Stomach (tissue), 19 donors: ENCODE measurements at places on chromosomes 12 and 14.
A peak's percentile ranks its signal among the peaks of the same experiment; 100 is the strongest.

- no peaks in the 10 kb centered on the region for H3K27me3 ChIP-seq
- H3K4me1 ChIP-seq, result no peaks in the 10 kb centered on the region
- peak overlapping the region; percentile 13 for H3K27ac ChIP-seq
- no peak for DNase-seq
- no peaks in the 10 kb centered on the region for H3K36me3 ChIP-seq
- no peak overlapping the region for H3K4me3 ChIP-seq
Observed at GRCh38 chr14:90608281-90608680, 207.9 kb downstream of the TTC7B start.

DNA sequence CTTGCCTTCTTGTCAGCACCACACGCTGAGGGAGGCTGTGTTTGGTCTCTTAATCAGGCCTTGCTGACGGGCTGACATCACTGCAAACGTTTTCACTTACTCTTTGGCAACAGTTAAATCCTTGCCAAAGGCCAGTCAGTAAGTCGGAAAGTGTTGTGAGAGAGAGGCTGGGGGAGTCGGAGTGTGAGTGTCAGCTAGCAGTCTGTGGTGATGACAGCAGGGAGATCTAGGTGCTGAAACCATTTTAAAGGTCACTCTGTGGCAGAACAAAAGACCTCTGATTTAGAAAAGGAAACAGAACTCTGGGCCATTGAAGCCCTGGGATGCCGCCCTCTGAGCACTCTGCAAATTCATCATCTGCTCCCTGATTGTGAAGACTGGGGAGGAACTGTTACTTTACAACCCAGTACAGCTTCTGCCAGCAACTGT lies 143.5 kb downstream of the PAX9 start:
- H3K4me3 ChIP-seq, result no peak overlapping the region
- no peak for DNase-seq
- H3K27me3 ChIP-seq, result no peaks in the 10 kb centered on the region
- no peaks in the 10 kb centered on the region for H3K4me1 ChIP-seq
- no peak overlapping the region for H3K27ac ChIP-seq

- peaks cover 53% of the 10 kb centered on the region for H3K27me3 ChIP-seq
- no peak overlapping the region for H3K27ac ChIP-seq
- peaks cover 3% of the 10 kb centered on the region for H3K4me1 ChIP-seq
Observed at GRCh38 chr12:51874486-51874885, 13.4 kb upstream of the ANKRD33 start.

- no peak overlapping the region for H3K4me3 ChIP-seq
- no peak overlapping the region for H3K27ac ChIP-seq
- H3K4me1 ChIP-seq, result no peaks in the 10 kb centered on the region
- no peak for DNase-seq
Observed at GRCh38 chr12:12123036-12123604, 52.4 kb downstream of the BCL2L14 start.

- no peak overlapping the region for H3K4me3 ChIP-seq
- no peak overlapping the region for H3K27ac ChIP-seq
- peak; percentile 22 for DNase-seq
Observed at GRCh38 chr12:31819427-31819826, 90.6 kb upstream of the AMN1 start.

GRCh38 chr12:53306826-53307225 lies 7.3 kb downstream of the MYG1 start:
- no peak for DNase-seq
- H3K4me1 ChIP-seq, result peaks cover 18% of the 10 kb centered on the region
- H3K27ac ChIP-seq, result no peak overlapping the region
- no peak overlapping the region for H3K4me3 ChIP-seq
- no peaks in the 10 kb centered on the region for H3K27me3 ChIP-seq
- peaks cover 94% of the 10 kb centered on the region for H3K36me3 ChIP-seq

- no peak overlapping the region for H3K4me3 ChIP-seq
- H3K36me3 ChIP-seq, result no peaks in the 10 kb centered on the region
- no peak overlapping the region for H3K27ac ChIP-seq
- H3K27me3 ChIP-seq, result no peaks in the 10 kb centered on the region
- H3K4me1 ChIP-seq, result no peaks in the 10 kb centered on the region
- DNase-seq, result no peak
Observed at GRCh38 chr12:23687947-23688346, 261.5 kb downstream of the SOX5 start.

DNA sequence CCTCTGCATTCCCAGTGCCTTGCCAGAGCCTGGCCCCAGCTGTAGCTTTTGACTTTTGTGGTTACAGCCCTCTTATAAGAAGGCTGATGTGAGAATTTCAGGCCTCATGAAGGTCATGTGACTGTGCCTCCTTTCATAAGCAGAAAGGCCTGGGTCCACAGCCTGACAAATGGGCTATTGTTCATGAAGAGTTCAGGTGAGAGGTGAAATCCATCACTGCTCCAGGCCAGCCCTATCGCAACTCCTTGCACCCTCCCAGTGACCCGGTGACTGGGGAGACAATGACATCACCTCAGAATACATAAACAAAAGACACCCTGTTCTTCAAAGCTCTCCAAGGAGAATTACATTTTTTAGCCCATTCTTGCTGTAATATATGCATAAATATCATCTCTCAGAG lies 321.5 kb downstream of the PCNX1 start:
- no peaks in the 10 kb centered on the region for H3K27me3 ChIP-seq
- no peak for DNase-seq
- H3K4me1 ChIP-seq, result no peaks in the 10 kb centered on the region
- H3K4me3 ChIP-seq, result no peak overlapping the region
- H3K27ac ChIP-seq, result no peak overlapping the region

GRCh38 chr12:105109465-105110212 lies 2.1 kb downstream of the WASHC4 start:
- H3K36me3 ChIP-seq, result peaks cover 18% of the 10 kb centered on the region
- H3K4me3 ChIP-seq, result peak overlapping the region; percentile 3
- DNase-seq, result no peak
- H3K27me3 ChIP-seq, result no peaks in the 10 kb centered on the region

DNA sequence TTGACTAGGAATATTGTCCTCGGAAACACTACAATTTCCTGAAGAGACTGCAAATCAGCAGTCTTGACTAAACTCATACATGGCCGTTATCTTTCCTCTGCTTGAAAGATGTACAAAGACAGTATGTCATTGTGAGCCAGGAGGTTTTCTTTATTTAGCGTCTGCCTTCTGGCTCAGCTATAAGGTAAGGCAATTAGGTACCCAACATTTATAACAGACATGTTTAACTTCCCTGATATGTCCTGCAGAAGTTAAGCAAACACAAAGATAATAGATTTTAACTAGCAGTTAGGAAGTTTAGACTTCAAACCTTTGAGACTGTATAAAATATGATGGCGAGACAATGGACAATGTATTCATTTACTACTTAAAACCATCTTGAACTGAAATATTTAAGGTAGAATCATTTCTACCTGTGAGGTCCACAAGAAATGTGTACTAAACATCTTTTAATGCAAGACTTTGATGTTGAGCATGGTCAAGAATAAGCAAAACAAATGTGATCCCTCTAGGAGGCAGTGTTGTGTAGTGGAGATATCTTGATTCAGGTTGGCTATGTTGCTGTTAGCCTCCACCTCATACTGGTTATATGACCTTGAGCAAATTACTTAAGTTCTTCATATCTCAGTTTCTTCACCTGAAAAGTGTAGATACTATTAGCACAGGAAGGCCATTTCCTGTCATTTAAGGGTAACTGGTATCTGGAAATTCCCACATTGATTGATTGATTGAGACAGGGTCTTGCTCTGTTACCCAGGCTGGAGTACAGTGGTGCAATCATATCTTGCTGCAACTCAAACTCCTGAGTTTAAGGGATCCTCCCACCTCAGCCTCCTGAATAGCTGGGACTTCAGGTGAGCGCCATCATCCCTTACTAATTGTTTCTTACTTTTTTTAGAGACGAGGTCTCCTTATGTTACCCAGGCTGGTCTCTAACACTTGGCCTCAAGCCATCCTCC lies 96.3 kb upstream of the EEA1 start:
- H3K27me3 ChIP-seq, result no peaks in the 10 kb centered on the region
- peak; percentile 77 for DNase-seq
- no peaks in the 10 kb centered on the region for H3K36me3 ChIP-seq
- H3K27ac ChIP-seq, result no peak overlapping the region
- no peak overlapping the region for H3K4me3 ChIP-seq

DNA sequence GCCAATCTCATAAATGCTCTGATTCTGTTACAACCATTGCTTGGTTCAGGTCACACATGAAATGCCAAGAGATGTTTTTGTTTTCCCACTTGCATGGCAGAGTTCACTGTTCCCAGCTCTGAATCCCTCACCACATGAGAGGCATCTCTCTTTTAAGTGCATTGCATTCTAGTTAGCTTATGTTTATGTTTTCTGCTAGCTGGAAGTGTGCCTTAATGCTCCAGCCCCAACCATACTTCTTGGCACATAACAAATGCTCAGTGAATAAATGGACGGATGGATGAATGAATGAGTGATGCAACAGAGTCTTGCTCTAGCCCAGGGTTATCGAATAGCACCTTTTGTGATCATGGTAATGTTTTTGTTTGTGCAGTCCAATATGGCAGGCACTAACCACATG lies 197.3 kb downstream of the PPM1H start:
- no peaks in the 10 kb centered on the region for H3K27me3 ChIP-seq
- no peaks in the 10 kb centered on the region for H3K36me3 ChIP-seq
- H3K27ac ChIP-seq, result no peak overlapping the region
- no peaks in the 10 kb centered on the region for H3K4me1 ChIP-seq
- no peak overlapping the region for H3K4me3 ChIP-seq
- no peak for DNase-seq

- peak overlapping the region; percentile 25 for H3K4me3 ChIP-seq
- DNase-seq, result peak; percentile 95
- H3K27me3 ChIP-seq, result no peaks in the 10 kb centered on the region
- peaks cover 48% of the 10 kb centered on the region for H3K4me1 ChIP-seq
- no peaks in the 10 kb centered on the region for H3K36me3 ChIP-seq
Observed at GRCh38 chr12:6613015-6613775, 6.0 kb upstream of the CHD4 start.

- no peaks in the 10 kb centered on the region for H3K36me3 ChIP-seq
- no peak for DNase-seq
- no peak overlapping the region for H3K4me3 ChIP-seq
- H3K27ac ChIP-seq, result no peak overlapping the region
Observed at GRCh38 chr12:26537126-26537525, 295.9 kb downstream of the ITPR2 start.

- DNase-seq, result no peak
- no peak overlapping the region for H3K27ac ChIP-seq
- no peaks in the 10 kb centered on the region for H3K4me1 ChIP-seq
- H3K27me3 ChIP-seq, result no peaks in the 10 kb centered on the region
Observed at GRCh38 chr14:62739647-62740046, 305.6 kb downstream of the KCNH5 start.

GRCh38 chr12:64603183-64603841 lies 7.0 kb upstream of the RASSF3 start:
- DNase-seq, result no peak
- H3K4me3 ChIP-seq, result no peak overlapping the region
- H3K36me3 ChIP-seq, result no peaks in the 10 kb centered on the region
- H3K27ac ChIP-seq, result no peak overlapping the region

GRCh38 chr14:63326840-63327239 lies 8.1 kb upstream of the GPHB5 start:
- no peaks in the 10 kb centered on the region for H3K27me3 ChIP-seq
- H3K27ac ChIP-seq, result no peak overlapping the region
- no peaks in the 10 kb centered on the region for H3K36me3 ChIP-seq
- no peak overlapping the region for H3K4me3 ChIP-seq
- DNase-seq, result no peak
- no peaks in the 10 kb centered on the region for H3K4me1 ChIP-seq

- no peaks in the 10 kb centered on the region for H3K27me3 ChIP-seq
- H3K36me3 ChIP-seq, result no peaks in the 10 kb centered on the region
- DNase-seq, result no peak
- no peak overlapping the region for H3K4me3 ChIP-seq
Observed at GRCh38 chr14:37139710-37140109, 32.7 kb downstream of the SLC25A21 start.

DNA sequence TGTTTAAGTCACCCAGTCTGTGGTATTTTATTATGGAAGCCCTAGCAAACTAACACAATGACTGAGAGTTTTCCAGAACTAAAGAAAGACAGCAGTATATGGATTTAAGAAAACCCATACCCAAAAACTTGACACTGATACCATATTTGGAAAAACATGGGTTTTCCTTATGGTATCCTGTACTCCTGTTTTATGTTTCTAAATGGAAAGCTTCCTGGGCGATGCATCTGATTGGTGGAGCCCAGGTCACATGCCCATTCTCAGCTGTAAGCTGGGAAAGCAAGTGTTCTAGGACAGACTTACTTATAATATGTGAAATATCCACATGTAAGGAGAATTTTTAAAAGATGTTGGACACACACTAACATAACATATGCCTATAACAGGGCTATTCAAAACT lies 4.5 kb upstream of the RNASE4 start:
- H3K27me3 ChIP-seq, result no peaks in the 10 kb centered on the region
- DNase-seq, result peak; percentile 57
- no peak overlapping the region for H3K27ac ChIP-seq
- no peaks in the 10 kb centered on the region for H3K36me3 ChIP-seq
- H3K4me3 ChIP-seq, result no peak overlapping the region
- H3K4me1 ChIP-seq, result peaks cover 22% of the 10 kb centered on the region

DNA sequence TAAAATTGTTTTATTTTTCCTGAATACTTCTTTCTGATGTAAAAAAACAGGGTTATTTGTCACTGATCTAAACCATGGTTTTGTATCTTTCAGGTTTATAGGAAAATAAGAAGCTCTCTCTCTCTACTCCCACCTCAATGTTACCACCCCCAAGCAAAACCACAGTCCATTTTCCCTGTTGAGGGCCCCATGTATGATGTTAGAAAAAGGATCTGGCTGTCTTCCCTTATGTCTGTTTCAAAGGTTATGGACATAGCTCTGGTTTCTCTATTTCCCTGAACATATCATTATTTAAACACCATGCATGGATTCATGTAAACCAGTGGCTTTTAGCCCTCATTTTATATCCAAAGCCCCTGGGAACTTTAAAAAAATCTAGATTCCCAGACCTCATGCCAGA lies 649.0 kb upstream of the TBX3 start:
- H3K4me1 ChIP-seq, result peaks cover 6% of the 10 kb centered on the region
- no peaks in the 10 kb centered on the region for H3K36me3 ChIP-seq
- H3K4me3 ChIP-seq, result no peak overlapping the region
- no peaks in the 10 kb centered on the region for H3K27me3 ChIP-seq
- DNase-seq, result no peak

DNA sequence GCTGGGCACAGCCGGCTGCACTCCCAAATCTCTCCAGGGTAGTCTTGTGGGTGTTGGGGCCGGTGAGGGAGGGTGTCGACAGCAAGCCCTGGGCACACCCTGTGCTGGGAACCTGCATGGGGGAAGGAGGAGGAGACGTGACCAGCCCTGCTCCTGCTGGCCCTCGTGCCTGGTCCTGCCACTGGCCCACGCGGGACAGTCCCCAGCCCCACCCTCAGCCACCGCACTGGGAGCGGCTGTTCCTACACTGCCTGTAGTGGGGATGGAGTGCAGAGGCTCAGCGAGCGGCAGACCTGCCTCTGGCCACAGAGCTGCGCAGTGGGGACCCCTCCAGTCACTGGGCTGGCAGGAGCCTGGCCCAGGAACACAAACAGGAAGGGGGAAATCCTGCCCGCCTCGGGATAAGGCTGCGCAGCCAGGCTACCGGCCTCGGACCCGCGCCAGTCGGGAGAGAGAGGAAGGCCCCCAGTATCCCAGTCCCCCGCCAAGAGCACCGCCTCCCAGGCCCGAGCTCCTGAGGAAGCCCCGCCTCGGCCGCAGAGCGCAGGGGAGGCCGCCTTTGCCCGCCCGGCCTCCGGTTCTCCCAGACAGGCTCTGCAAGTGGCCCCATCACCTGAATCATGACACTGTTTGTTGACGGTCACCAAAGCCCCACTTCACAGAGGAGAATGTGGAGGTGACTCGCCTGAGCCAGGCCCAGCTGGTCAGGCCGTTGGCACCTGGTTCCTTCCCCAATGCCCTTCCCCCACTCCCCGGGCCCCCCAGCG lies 10.6 kb downstream of the AHNAK2 start:
- H3K27me3 ChIP-seq, result peaks cover 10% of the 10 kb centered on the region
- peak overlapping the region; percentile 94 for H3K27ac ChIP-seq
- peaks cover 59% of the 10 kb centered on the region for H3K4me1 ChIP-seq
- peak overlapping the region; percentile 42 for H3K4me3 ChIP-seq
- H3K36me3 ChIP-seq, result no peaks in the 10 kb centered on the region
